ENCODE measurements at places on chromosomes 4 and X.

- DNase-seq: peak; percentile 50
These were observed 536 bp downstream of the OTUD5 start for GRCh38 chrX:48956728-48957414.

GRCh38 chr4:11912886-11913285, 484.2 kb upstream of the HS3ST1 start:
- no peak for DNase-seq

DNA sequence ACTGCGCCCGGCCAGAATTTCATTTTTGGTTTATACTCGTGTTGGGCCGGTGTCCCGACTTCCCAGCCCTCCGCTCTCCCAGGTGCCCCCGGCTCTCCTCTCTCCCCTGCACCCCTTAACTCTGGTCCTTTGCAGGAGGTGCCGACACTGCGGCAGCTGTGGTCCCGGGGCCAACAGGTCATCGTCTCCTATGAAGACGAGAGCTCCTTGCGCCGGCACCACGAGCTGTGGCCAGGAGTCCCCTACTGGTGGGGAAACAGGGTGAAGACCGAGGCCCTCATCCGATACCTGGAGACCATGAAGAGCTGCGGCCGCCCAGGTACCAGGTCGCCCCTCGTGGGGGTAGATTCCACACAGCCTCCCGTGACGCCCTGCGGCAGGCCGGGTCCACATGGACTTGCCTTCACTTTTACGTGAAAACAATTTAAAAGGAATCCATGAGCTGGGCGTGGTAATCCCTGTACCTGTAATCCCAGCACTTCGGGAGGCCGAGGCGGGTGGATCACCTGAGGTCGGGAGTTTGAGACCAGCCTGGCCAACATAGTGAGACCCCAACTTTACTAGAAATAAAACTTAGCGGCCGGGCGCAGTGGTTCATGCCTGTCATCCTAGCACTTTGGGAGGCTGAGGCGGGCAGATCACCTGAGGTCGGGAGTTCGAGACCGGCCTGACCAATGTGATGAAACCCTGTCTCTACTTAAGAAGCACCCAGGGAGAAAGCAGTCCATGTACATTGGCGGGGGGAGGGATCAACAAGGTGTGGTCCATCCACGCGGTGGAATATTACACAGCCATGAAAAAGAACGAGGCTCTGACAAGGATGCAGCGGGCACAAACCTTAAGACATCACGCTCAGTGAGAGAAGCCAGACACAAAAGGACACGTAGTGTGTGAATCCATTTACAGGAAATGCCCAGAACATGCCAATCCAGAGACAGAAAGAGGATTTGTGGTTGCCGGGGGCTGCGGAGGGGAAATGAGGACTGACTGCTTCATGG, 12.0 kb downstream of the PLCXD1 start:
- no peak for DNase-seq

DNA sequence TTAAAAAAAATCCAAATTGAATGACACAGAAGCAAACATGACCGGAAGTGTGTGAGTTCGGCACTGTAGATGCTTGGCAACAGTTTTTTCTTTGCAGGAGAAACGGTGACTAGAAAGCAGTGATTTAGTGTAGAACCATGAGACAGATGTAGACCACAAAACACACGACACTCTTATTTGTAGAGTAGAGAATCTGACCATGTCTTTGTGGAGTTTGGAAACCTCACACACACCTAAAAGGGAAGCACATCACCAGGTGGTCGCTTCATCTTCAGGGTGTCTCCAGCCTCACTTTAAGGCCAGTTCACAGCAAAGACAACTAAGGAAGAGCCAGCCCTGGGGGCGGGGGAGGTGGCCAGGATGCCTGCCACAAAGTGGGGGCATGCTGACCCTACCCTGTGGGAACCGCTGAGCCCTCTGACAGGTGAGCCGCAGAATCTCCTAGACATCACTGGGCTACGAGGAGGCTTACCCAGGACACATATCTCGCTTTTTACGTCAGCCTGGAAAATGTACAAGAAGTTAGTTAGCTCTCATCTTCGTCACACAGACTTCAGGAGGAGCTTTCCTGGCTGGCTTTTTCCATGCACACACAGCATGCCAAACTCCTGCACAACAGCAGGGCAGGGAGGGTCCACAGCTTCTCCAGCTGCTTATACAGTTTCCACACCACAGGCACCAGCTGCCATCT, 64.4 kb upstream of the PDLIM3 start:
- DNase-seq: no peak

- no peak for DNase-seq
These were observed 5.7 kb downstream of the PLP2 start for GRCh38 chrX:49177338-49177833.
